ENCODE measurements at places on chromosomes 2 and 18.

DNA sequence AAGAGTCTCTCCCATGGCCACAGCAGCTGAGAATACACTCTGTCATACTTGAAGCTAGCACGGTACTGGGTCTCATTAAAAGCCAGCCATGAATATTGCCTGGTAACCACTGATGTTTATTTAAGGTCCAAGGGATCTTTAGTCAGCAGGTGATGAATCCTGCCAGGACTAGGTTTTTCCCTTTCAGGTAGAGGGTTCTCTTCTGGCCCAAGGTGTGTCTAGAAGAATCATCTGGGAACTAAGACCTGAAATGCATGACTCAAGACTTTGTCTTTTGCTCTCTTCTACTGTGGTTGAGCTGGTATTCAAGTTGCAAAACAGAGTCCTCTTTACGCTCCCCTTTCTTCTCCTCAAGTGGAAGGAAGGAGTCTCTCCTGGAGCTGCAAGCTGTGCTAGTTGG lies 400.5 kb upstream of the FSIP2 start:
- DNase-seq = no peak

- DNase-seq = no peak
These were observed 305.4 kb downstream of the LPIN1 start for GRCh38 chr2:12051831-12052230.

GRCh38 chr18:9730786-9731185 lies 22.7 kb downstream of the RAB31 start:
- DNase-seq = no peak

- no peak for DNase-seq
These were observed 119.0 kb downstream of the SMAD7 start for GRCh38 chr18:48831802-48832201.

- no peak for DNase-seq
These were observed 58.5 kb downstream of the TWIST2 start for GRCh38 chr2:238906254-238906935.

DNA sequence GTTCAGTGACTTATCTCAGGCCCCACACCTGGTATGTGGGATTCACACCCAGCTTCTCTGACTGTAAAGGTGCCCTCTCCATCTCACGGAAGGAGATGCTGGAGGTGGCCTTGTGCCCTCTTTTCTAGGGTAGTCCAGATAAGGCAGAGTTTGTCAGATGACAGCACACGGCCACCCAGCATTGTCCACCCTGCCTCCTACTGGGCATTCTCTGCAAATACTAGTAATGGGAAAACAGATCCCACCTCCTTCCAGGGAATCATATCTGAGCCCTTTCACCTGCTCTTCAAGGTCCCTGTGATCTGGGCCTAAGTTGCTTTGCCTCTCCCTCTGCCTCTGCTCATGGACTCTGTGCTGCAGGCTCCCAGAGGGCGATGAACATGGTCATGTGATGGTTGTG lies 214.7 kb downstream of the CLIP4 start:
- no peak for DNase-seq

DNA sequence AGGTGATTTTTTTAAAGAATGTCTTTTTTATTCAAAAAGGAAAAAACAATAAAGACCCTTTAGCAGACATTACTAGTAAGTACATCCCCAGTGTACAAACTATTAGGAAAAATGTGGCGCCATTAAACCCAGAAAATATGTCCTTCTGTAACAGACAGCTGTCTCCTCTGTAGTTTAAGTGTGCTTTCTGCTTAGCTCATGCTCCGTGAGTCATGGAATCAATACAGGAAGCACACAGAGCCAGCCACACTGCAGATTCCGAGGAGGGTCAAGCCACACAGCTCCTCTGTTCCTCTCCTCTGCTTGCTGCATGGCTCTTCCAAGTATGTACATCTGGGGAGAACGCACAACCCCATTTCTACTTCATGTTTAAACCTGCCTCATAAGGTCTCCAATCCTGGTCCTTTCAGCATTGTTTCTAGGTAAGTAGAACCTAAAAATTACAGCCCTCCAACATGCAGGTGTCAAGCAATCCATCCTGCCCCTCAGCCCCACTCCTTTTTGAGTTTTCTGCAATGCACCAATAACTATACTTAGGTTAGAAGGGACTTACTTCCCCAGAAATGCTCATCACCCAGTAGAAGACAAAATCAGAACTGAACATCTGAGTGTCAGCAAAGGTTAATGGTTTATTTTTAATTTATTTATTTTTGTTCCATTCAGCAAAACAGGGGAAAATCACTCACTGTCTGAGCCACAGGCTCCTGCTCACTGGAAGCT lies 37.5 kb downstream of the ACVR1 start:
- no peak for DNase-seq

DNA sequence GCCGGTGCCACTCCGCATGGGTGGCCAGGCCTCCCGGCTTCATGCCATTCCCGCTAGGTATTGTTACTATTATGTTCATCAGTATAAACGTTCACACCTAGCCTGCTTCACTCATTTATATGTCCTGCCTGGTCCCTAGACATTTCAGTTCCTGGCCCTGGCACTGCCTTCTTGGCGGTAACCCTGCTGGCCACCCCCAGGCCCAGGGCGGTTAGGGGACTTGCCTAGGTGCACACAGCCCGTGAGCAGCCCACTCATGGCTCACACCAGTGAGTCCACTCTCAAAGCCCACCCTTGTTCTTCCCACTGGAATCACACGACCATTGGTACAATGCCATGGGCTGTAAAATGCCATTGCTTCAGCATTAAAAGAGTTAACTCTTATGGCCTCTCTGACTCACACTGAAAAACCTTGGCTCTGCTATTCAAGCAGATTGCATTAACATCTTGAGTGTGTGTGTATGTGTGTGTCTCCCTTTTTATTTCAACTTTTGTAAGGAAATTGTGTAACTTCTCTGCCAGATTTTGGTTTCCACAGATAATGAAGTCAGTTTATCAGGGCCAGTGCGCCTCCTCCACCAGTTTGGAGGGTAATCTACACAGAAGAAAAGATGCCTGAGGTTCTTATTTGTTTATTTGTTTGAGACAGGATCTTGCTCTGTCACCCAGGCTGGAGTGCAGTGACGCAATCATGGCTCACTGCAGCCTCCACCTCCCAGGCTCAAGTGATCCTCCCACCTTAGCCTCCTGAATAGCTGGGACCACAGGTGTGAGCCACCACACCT lies 74.2 kb downstream of the RAB31 start:
- DNase-seq = no peak

DNA sequence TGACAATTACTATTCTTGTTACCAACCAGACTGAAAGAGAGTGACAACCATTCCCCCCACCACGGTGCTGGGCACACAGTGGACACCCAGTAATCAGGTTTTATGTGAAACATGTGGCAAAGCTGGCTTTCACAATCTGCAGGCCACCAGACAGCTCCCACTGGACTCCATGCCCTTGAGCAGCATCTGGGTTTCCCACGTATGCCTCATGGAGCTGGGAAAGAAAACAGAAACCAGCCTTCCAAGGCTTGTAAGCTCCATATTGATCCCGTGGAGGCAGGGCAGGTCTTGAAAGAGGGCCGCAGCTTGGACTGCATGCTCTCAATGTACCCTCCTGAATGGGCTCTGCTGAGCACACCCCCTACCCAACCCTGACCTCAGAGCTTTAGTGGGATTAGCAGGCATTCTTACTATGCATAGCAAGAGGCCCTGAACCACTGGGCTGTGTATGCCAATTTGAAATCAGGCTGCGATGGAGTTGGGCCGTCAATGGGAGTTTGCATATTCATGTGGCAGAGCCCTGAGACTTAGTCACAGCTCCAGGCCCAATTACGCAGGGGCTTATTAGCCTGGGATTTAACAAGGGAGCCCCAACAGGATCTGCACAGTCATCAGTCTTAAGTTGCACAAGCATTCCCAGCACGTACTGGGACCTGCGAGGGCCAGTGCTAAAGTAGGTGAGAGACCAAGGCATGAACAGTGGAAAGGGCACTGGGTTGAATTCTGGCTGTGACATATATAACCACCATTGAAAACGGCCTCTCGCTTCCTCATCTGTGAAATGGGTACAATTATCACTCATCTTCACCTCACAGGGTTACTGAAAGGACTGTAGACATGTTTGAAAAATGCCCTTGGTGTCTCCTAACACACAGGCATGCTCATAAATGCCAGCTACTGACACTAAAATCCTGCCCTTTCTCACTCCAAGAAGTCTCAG lies 10.5 kb downstream of the C1QL2 start:
- DNase-seq = no peak

- DNase-seq = no peak
These were observed 168.7 kb downstream of the ANKRD44 start for GRCh38 chr2:197141702-197142473.

DNA sequence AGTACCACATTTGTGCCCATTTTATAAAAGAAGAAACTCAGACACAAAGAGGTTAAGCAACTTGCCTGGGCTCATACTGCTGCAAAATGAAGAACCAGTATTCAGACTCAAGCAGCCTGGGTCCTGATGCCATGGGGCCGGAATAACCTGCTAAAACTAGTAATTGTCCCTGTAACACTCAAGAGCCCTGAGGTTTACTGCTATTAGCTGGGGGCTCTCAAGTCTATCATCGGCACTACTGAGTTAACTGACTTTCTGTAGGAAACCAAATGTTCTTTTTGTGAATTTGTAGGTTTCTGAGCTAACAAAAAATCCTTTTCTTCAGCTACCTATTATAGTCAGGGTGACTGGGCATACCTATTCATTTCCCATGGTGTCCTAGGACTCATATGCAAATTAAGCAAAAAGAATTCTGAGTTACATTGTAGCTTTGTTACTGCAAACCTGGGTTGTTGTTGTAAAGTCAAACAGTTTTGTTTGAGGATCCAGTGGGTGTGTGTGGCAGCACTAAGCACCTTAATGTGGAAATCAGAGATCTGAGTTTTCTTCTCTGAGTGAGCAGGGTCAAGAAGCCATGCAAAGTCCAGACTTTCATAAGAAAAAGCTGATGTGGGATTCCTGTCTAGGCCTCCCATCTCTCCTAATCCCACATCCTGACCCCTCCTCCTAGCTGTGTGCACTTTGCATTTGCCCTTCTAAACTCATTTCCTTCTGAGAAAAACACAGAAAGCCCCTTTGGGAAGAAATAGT lies 72.4 kb upstream of the TNP1 start:
- no peak for DNase-seq

DNA sequence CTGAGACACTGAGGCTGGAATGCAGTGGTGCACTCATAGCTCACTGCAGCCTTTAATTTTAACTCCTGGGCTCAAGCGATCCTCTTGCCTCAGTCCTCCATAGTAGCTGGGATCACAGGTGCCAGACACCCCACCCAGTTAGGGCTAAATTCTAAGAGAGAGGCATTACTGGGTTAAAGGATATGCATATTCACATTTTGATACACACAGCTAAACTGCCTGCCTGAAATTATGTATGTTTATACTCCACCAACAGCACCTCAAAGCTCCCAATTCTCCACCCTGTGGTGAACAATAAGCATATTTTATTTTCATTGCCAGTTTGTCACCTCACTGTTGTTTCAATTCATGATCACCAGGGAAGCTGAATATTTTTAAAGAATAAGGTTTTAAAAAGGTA lies 18.7 kb upstream of the MCM6 start:
- DNase-seq = no peak

- DNase-seq = no peak
These were observed 15.7 kb downstream of the KLHL29 start for GRCh38 chr2:23400703-23401102.

- DNase-seq = no peak
These were observed 12.8 kb upstream of the IHH start for GRCh38 chr2:219073413-219074129.

DNA sequence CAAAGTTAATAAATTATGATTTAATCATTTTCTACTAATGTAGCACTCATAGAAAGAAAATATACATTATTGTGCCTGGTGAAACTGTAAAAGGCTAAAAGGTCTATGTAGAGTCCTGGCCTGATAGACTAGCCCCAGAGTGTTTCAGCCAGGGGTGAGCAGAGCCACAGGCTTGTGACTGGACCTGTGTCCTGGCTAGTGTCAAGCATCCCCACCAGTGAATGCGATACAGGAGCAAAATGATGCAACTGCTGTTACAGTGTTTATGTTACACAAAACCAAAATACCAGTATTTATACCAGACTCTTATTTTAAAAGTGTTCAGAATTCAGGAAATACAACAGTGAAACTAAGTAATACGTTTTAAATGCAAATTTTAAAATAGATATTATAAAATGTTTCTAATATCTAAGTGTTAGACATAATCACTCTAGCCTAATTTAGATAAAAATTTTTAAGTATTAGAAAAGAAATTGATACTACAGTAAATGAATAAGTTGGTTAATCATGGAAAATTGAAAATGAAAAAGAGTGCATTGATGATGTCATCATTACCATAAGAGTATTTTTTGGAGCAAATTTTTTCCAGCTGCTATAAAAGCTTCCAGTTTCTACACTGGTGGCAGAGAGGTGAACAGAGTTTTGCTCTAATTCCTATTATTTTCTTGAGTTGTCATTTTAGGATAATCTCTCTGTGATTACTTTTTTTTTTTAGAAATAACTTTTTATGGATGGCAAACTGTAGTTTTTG lies 6.2 kb upstream of the TSPYL6 start:
- DNase-seq = no peak

GRCh38 chr18:36461551-36461987 lies 164.1 kb downstream of the FHOD3 start:
- no peak for DNase-seq

GRCh38 chr2:219218217-219218731 lies 484 bp downstream of the ABCB6 start:
- peak; percentile 32 for DNase-seq

GRCh38 chr2:16653799-16654198 lies 11.8 kb downstream of the CYRIA start:
- no peak for DNase-seq

DNA sequence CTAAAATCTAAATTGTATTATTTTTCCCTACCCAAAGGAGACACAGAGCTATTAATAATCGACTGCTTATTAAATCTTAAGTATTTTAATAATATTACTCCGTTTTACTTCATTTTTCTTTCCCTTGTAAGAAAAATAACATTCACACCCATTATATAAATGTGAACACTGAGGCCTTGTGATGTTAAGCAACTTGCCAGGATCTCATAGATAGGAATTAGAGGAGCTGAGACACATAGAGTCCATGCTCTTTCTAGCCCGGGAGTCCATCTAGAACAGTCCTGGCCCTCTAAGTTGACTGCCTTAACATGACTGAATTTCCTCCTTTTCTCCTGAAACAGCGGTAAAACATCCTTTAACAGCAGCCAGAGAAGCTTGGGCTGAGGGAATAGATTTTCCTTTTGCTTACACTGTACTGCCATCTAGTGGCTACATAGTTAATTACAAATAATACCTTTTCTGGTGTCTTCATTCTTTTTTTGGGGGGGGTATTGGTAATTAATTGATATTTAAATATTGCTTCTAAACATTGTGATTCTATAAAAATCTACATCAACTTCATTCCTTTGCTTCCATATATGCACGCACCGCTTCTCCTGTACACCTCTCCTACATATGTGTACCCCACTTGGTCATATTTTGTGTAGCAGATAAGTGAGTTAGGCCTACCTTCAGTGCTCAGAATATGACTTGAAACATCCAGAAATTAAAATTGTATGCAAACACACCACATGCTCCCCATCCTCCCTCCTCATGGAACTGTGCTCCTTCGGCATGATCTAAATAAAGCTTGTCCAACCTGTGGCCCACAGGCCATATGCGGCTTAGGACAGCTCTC lies 125.8 kb upstream of the HNMT start:
- no peak for DNase-seq

GRCh38 chr2:149832324-149832723 lies 244.7 kb upstream of the MMADHC start:
- DNase-seq = no peak

Data from stimulated activated CD4-positive, alpha-beta T cell treated with anti-CD3 and anti-CD28 coated beads, Interleukin-12 subunit alpha, Interleukin-12 subunit beta, amount 100 ng/mL, for 4 hours (primary cell).